ENCODE measurements at places on chromosomes 3 and 15.

GRCh38 chr15:54064365-54064764 is 86.1 kb downstream of the UNC13C start:
- no peak for DNase-seq

DNA sequence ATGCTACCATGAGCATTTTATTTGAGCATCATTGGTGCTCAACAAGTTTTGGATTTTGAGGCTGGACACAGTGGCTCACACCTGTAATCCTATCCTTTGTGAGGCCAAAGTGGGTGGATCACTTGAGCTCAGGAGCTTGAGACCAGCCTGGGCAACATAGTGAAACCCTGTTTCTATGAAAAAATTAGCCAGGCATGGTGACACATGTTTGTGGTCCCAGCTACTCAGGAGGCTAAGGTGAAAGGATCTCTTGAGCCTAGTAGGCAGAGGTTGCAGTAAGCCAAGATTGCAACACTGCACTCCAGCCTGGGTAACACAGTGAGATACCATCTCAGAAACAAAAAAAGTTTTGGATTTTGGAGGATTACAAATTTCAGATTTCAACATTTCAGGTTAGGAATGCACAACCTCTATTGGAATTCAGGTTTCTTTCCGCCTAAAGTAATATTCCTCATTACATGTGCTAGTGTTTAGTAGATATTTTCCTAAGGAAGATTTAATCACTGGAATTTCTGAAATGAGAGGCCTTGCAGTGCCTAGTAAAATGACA is 27.6 kb downstream of the CNOT10 start:
- DNase-seq, result no peak

DNA sequence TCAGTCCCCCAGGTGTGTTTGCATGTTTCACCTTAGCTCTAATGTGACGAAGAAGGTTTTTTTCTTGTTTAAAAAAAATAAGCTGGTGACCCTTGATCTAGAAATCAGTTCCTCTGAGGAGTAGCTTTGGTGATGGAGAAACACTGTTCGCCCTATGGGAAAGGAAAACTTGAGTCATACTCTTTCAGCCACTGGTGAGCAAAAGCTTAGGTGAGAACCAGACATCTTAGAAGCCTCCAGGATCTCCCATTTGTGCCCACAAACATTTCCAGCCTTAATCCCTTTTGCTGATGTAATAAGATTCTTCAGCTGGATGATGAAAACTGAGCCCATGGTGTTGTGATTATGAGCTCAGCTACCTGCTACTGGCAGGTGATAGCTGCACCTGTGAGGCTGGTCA is 37.8 kb downstream of the SLC27A2 start:
- DNase-seq, result no peak

- no peak for DNase-seq
These were observed 60.7 kb downstream of the EXOG start for GRCh38 chr3:38556640-38557358.

- DNase-seq, result no peak
These were observed 80.4 kb downstream of the VGLL4 start for GRCh38 chr3:11563159-11563864.

DNA sequence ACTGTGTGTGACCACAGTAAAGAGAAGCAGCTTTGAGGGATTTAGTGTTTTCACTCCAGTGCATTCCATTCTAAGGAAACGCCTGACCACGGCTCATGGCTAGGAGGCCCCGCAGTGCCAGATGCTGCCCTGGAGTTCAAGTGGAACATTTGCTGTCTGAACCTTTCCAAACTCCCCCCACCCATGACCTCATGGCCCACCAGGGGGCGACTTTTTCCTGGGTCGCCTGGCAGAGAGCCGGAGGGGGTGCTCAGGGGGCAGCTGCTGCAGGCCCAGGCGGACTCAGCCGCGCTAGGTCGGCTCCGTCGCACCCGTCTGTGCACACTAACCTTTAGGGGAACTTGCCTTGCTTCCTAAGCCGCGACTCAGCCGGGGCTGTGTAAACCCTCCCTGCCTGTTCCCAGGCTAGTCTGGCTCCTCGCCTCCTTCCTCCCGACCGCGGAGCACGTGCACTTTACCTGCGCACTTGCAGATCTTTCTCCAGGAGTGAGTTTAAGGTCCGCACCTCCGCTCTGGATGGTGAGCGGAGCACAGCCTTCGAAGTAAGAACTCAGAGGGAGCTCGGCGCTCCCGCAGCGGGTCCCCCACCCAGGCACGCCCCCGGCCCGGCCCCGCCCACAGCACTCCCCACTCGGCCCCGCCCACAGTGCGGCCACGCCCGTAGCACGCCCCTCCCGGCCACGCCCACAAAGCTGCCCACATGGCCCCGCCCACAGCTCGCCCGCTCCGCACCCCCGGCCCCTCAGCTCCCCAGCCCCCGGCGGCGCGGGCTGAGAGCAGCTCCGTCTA is at the start of gene OCA2:
Gene OCA2, minus strand, starts transcription at position 550 of the 789 bp plus-strand sequence. CDS start 17,441 bp downstream, outside the sequence.
- peak; percentile 78 for DNase-seq

GRCh38 chr3:45092132-45093031 is 53.8 kb downstream of the CDCP1 start:
- DNase-seq, result peak; percentile 33

GRCh38 chr3:159824333-159824732 is 164.3 kb upstream of the IL12A start:
- DNase-seq, result no peak

DNA sequence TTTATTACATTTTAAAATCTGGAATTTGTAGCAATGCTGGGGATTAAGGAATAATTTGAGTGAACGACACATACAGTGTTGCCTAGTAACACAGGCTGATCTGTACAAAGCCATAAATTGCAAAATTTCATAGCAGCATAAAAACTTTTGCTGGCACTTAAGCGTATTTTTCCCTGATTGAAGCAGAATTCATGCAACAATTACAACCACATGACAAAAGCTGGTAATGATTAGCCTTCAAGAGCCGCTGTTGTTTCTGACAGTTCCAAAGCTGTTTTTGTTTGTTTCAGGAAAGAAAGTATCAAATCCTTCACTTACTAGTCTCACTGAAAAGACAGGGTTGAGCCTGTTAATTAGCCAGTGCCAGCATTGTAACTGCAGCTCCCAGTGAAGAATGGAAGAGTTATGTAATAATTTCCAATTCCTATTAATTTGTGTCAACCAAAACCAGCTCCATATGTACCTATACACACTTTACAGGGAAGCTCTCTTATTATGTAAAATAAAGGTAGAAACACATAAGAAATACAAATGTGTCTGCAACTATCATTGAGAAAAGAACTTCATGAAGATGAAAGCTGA is 60.7 kb downstream of the AGTR1 start:
- DNase-seq, result no peak

DNA sequence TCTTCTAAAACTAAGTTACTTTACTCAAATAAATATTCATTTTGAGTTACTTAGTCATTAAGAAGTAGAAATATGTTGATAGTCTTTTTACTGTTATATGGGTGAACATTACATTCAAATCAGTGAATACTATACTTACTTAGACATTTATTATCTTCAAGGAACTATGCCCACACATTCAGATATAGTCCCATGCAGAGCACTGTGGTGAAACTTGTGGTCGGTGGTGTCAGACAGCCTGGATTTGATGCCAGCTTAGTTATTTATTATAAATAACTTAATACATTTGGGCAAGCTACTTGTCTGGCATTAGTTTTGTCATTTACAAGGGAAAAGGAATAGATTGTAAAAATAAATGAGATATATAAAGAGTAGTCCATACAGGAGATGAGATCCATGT is 149.5 kb downstream of the RAP2B start:
- DNase-seq, result no peak

DNA sequence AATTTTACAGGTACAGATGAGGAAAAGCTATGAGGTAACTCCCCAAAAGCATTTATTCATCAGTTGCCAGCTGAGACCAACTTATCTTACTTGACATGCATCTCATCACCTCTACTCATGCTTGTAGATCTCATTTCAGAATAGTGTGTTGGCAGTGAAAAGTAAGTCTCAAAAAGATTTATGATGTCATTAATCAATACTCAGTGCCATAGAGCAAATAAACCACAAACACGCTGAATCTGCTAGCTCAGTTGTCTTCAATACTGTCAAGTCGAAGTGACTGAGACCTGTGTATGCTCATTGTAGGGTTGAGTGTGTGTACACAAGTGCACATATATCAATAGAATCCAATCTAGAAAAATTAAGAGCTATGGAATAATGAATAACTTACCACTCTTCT is 413.5 kb downstream of the CNTN3 start:
- DNase-seq, result no peak

DNA sequence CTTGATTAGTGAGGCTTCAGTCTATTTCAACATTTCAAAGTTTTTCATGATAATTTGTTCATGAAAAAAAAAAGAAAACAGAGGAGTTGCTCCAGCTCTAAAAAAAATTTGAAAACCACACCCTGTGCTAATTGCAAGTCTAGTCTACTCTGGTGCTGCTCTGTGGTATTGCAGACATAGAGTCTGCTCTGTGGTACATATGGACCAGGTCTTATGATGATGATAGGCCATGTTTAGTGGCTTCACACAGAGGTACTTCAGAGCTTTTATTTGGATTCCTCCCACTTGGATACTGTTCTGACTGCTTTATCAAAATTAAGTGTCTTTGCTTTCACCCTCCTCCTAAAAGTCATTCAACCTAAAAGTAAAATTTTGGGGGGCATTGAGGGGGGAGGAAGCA is 160.8 kb downstream of the ALCAM start:
- no peak for DNase-seq

DNA sequence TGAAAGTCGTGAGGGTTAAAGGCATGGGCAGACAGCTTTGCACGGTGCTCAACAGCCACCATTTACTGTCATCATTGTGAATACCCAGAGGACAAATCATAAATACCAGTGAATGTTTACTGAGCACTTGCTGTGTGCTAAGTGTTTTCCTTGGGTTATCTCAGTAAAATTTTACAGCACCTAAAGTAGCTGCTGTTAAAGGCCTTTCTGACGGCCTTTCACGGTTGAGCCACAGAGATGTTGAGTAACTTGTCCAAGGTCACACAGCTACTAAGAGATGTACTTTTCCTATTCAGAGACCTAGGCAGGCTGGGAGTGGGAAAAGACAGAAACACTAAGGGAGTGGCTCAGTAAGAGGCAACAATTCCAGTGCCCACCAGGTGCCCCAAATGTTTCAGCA is 393 bp upstream of the CPNE9 start:
- DNase-seq, result peak; percentile 10

DNA sequence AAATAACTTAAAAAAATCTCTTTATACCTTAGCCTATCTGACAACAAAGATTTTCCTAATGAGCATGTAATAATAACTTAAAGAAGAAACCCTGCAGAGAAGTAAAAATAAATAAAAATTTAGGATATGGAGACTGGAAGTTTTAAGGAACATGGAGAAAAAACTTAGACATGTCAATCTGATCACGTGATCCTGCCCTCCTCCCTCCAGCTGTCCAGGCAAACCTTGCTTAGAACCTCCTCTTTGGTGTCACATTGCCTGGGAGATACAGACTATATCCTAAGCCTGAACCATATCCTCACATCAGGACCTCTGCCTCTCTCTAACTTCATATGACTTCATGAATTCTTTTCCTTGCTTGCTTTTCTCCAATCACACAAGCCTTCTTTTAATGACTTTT is 275.5 kb downstream of the CNTN3 start:
- no peak for DNase-seq

- no peak for DNase-seq
These were observed 83.2 kb upstream of the ADAMTSL3 start for GRCh38 chr15:83570756-83571155.

- no peak for DNase-seq
These were observed 17.9 kb downstream of the KBTBD13 start for GRCh38 chr15:65094294-65094995.

DNA sequence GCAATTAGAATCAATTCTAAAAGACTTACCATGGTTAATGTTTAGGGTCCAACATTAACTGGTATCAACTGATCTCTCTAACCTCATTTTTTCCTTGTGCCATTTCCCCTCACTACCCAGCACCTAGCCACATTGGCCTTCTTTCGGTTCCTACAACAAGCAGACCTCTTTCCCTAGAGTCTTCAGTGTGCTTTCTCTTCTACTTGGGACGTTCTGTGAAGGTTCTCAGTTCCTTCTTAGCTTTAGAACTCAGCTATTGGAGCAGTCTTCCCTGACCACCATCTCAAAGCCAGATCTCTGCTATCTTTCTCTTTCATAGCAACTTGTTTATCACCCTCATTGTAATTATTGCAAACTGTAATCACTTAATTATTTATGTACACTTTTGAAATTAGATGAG is 31.5 kb upstream of the MINDY4B start:
- DNase-seq, result no peak

DNA sequence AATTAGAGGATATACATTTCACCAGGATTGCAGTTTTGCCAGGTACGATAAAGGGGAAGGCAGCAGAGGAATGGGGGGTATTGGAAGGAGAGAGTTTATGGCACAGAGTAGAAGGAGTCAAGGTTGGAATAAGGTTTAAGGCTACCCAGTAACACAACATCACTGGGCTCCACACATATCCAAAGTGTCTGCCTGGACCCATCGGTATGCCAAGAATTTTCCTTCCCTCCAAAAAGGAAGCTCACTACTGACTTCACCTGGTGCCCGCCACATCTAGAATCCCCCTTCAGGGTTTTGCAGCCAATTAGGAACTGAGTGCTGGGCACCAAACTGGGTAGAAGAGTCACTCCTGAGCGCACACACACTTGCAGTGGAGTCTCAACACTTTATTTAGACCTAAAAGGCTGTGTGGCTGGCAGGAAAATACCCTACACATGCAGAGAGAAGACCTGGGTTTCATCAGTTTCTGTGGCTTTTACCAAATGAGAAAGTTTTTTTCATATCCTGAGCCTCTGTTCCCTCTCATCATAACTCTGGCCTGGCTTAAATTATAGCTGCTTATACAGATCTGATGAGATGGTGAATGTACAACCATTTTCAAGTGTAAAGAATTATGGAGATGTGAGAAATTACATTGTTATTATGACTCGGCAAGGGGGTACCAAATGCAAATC is 190.8 kb upstream of the LPP start:
- DNase-seq, result no peak

- DNase-seq, result no peak
These were observed 150.2 kb downstream of the PLCH1 start for GRCh38 chr3:155594526-155595187.

GRCh38 chr15:63519041-63519440 is 14.6 kb downstream of the USP3 start:
- no peak for DNase-seq

- no peak for DNase-seq
These were observed 15.5 kb downstream of the CCR5 start for GRCh38 chr3:46386205-46386604.

DNA sequence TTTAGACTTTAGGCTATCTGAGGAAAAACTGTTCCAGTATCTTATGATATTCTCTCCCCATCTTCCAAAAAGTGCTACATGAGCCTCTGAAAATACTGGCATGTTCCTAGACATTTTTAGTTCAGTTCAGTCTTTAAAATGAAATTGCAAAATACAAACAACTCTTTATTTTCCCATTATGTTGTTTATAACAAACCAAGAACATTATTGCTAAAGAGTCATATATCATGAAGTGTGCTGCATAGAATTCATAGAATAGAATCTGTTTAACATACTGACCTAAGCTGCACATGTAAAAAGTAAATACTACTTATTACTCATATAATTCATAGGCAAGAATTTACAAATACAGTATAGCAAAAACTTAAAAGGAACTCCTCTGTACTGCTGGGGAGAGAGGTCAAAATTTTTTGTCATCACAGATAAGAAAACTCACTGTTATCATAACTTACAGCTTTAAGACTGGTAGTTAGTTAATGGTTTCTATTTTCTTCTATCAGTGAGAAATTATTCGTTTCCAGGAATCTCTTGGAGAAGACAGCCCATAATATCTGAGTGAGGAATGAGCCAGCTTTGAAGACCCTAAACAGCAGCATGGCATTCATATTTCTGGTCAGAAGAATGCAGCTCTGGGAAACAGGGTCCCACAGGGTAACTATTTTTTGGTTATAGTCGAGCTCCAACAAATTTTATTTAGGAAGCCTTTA is 32.2 kb downstream of the FILIP1L start:
- DNase-seq, result no peak

GRCh38 chr3:171445620-171446204 is 14.5 kb downstream of the TNIK start:
- no peak for DNase-seq

Measured in right kidney (tissue), 9 donors.